ENCODE measurements at places on chromosomes 12 and 14. TPM values are rescaled to one million over a fixed set of nuclear protein-coding genes. Genes with fewer than 3 reads are reported as not detected.

TSPAN19 gene
- total RNA-seq, result 0.66 TPM

LTB4R gene
- 10.7 TPM for total RNA-seq

RAPGEF3 gene
- total RNA-seq, result 20.9 TPM

DYRK2 gene
- total RNA-seq, result 53.7 TPM

EPYC gene
- total RNA-seq, result not detected

SRGAP1 gene
- total RNA-seq, result 9.6 TPM

PLA2G1B gene
- total RNA-seq, result not detected

- no peak for DNase-seq
Measured at GRCh38 chr12:128872303-128872702, 19.0 kb downstream of the GLT1D1 start.

- DNase-seq, result no peak
Measured at GRCh38 chr12:33663000-33663654, 223.5 kb upstream of the SYT10 start.

GRCh38 chr12:121770813-121771625 is 22.5 kb downstream of the RHOF start:
- no peak for DNase-seq

- no peak for DNase-seq
Measured at GRCh38 chr14:68283378-68284123, 464.0 kb downstream of the RAD51B start.

- DNase-seq, result no peak
Measured at GRCh38 chr12:70241845-70242244, 1.4 kb upstream of the CNOT2 start.

- DNase-seq, result no peak
Measured at GRCh38 chr14:42378880-42379279, 772.2 kb downstream of the LRFN5 start.

- DNase-seq, result no peak
Measured at GRCh38 chr12:49869816-49870500, 27.1 kb upstream of the BCDIN3D start.

DNA sequence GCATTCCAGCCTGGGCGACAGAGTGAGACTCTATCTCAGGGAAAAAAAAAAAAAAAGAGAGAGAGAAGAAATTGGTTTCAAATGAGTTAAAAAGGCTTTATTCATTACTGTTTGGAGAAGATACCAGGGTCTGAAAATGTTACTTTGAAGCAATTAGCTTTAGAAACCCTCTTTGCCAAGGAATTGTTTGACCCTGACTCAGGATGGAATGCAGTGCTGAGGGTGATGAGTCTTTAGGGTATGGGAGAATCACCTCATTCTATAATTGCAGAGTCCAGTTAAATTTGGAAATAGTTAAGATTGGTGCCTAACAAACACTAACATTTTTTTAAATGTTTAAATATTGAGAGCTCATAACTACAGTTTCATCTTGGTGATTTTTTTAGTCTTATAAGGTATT is 13.3 kb downstream of the RAP1B start:
- no peak for DNase-seq
